Right renal pelvis (tissue), 4 donors: ENCODE measurements at places on chromosomes 1 and 21. TPM values are rescaled to one million over a fixed set of nuclear protein-coding genes. Genes with fewer than 3 reads are reported as not detected.

GRCh38 chr1:27099587-27100334 lies 55.2 kb downstream of the SLC9A1 start:
- DNase-seq, result no peak

The PLA2G2D gene
- not detected for polyA plus RNA-seq

- DNase-seq, result no peak
These were observed 15.4 kb downstream of the GJA4 start for GRCh38 chr1:34808051-34808810.

The NCF2 gene
- 4.9 TPM for polyA plus RNA-seq

DNA sequence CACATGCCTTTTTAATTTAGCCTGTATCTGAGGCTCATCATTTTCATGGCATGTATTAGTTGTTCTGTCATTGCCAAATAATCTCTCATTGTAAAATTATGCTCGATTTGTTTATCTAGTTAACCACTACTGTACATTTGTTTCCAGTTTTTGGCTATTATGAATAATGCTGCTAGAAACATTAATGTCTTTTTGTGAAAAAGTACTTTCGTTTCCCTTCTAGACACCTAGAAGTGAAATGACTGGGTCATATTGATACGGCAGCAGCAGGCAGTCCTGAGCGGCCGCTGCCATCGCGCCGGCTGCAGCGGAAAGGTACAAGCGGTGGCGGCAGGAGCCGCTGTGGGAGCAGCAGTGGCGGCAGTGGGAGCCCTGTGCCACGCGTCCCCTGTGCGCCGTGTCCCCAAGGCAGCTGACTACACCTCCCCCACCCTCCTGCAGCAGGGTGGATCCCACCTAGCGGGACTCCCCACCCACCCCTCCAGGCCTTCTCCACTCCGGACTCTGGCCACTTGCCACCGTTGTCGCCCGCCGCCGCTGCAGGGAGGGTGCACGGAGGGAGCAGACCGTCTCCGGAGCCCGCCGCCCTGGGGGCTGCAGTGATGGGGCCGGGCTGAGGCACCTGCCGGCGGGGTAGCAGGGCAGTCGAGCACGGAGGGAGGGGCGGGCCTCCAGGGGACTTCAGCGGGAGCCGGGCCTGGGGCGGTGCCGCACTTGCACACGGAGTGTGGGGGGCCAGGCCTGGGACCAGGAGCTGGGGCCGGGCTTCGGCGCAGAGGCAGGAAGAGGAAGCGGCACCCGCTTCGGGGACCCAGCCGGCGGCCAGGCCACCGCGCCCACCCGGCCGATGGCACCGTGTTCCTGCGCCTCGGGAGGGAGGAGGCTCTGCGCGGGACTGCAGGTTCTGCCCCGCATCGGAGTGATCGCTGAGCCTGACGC lies 66.8 kb upstream of the RGS7 start:
- peak; percentile 14 for DNase-seq

The SIM2 gene
- 26.1 TPM for polyA plus RNA-seq

The DNM3 gene
- 4.3 TPM for polyA plus RNA-seq

- no peak for DNase-seq
These were observed 8.7 kb downstream of the PLXNA2 start for GRCh38 chr1:208235356-208235981.

The CACYBP gene
- 135 TPM for polyA plus RNA-seq

- no peak for DNase-seq
These were observed 188.1 kb downstream of the NEGR1 start for GRCh38 chr1:72094209-72094608.

- no peak for DNase-seq
These were observed 51.7 kb downstream of the SLC37A1 start for GRCh38 chr21:42565206-42565810.

The RBM15 gene
- polyA plus RNA-seq, result 9.8 TPM

- DNase-seq, result no peak
These were observed 10.3 kb downstream of the NBL1 start for GRCh38 chr1:19654386-19654785.

- no peak for DNase-seq
These were observed 39.5 kb downstream of the LRRC8B start for GRCh38 chr1:89563957-89564604.

GRCh38 chr1:29732453-29732852 lies 496.1 kb downstream of the PTPRU start:
- no peak for DNase-seq

The RNU5D-1 gene
- polyA plus RNA-seq, result not detected

The DYRK3 gene
- 9.0 TPM for polyA plus RNA-seq

The S1PR1 gene
- 22.6 TPM for polyA plus RNA-seq

DNA sequence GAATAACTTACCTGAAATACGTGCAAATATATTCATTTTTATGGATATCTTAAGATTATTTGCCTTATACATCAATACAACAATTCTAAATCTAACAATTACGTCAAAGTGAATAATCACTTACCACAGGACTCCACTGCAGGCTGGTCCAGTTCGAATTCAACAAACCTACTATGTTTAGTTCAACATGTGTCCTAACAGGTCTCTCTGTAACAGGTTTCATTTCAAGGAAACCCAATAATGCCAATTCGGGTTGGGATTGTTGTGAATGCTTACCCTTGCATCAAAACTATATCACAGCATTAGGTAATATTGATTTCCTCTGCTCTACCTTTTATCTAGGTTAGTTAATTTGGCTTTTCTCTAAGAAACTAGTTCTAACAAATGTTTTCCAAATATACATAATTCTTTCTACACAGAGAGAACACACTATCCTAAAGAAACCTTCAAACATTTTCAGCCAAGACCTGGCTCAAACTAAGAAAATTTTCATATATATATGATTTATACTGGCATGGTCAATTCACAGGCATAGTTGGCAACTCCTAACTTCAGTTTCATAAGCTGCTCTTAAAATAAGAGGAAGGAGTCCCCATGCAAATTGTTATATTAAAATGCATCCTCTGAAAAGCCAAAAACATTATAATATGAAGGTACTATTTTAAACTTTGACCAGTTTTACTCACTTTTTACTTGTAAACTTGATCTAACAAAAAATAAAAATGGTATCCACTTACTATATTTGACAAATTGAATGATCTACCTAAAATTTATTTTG lies 4.5 kb downstream of the IVNS1ABP start:
- DNase-seq, result no peak

The CCDC27 gene
- polyA plus RNA-seq, result 0.20 TPM

GRCh38 chr1:63885899-63886298 lies 112.1 kb downstream of the ROR1 start:
- no peak for DNase-seq

The SLC1A7 gene
- polyA plus RNA-seq, result 0.08 TPM

- DNase-seq, result no peak
These were observed 377.4 kb upstream of the RUNX1 start for GRCh38 chr21:35426469-35426868.
